ENCODE measurements at places on chromosomes 4 and X.

GRCh38 chrX:7334253-7334935 is 186.4 kb upstream of the PUDP start:
- DNase-seq, result no peak

DNA sequence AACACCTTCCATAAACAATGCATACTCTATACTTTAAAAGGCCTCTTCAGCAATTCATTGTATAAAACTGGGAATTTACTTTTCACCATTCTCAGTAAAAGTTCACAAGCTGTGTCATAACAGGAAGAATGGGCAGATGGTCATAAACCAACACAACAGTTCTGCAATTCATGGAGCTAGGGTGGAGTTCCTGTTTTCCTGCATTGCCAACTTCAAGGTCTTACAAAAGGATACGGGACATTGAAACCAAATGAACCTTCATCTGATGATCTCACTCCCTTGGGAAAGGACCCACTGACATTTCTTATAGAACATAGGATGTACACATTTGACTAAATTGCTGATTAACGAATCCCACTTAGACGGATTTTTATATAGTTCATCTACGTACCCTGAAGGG is 4.1 kb downstream of the KDR start:
- DNase-seq, result no peak

GRCh38 chr4:145494666-145495270 is 13.1 kb downstream of the SMAD1 start:
- DNase-seq, result no peak

DNA sequence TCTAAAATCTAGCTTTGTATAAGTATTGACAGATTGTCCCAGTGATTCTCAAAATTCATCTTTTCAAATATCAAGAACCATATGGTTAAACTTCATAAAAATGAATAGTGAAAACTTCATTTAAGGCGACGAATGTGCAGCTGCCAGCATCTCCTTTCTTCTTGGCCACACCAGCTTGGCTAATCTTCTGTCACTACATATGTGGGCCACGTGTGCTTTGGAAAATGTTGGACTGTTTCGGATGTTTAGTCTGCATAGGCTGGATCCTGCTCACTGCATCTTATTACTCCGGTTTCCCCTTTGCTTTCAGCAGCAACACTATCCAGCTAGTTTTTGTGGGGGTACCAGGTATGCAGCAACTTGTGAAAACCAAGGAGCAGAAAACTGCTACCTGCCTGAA is 221.9 kb downstream of the BMPR1B start:
- DNase-seq, result no peak

GRCh38 chr4:174181827-174182226 is 101.6 kb downstream of the FBXO8 start:
- no peak for DNase-seq

DNA sequence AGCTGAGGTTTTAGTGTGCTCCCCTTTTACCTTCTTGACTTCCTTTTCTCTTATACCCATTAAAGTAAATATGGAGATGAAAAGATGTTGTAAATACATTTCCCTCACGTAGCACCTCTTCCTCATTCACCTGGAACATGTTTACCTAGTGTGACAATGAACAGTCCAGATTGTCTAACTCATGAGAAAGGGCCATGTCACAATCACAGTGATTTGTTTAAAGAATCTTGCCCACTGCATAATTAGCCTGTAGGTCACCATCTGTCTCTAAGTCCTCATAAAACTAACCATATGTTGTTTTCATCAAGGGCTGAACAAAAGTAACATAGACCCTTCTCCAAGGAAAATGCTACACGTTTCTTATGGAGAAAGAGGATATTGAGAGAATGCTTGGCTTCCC is 85.7 kb downstream of the TSPAN5 start:
- DNase-seq, result no peak

DNA sequence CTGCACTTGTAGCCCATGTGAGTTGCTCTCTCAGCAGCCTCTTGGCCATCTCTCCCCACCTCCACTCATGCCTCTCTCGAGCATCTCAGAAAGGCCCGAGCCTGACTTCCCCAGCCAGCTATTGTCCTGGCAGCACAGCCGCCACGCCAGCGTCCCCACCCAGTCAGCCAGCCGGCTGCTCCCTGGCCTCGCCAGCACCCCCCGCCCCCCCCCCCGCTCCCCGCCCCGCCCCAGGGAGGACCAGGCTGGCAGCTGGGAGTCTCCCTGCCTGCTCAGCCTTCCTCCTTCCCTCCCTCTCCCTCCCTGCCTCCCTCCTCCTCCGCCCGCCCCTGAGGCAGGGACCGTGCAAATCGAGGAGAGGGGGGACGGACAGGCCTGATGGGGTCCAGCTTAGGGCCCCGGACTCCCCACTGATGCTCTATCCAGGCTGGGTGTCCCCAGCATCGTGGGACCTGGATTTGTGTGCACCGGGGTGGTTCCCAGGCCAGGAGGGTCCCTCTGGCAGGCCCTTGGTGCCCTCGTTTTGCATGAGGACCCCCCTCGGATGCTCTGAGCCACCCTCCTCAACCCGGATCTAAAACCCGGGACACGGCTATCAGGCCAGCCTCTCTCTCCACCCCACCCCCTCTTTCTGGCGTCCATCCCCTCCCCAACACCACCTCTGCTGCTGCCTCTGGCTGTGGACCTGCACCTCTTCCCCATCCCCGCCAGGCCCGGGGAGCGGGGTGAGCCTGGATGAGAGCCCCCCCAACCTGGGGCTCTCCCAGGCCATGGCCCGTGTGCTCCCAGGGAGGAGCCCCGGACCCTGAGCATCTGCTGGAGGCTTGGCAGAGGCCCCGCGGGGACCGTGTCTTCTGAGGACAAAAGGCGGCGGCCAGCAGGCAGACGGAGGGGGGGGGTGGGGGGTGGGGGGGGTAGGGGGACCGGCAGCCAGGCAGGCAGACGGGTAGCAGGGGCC is at the start of gene GPR173:
Gene GPR173 (plus strand): TSS at position 621 of the 958 bp plus-strand sequence. CDS start 27,833 bp downstream, outside the sequence.
- no peak for DNase-seq

DNA sequence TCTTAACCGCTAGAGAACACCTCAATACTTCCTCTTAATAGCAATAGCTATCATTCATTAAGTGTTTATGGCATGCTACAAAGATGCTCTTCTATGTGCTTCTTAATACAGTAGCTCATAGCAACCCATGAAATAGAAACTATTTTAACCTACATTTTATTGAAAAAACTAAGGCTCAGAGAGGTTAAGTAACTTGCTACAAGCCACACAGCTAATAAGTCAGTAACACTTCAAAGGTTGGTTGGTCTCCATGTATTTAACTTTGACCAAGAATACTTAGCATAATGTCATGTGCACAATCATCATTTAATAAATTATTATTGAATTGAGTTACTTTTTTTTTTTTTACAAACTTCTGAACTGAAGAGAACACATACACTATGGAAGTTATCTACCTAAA is 36.1 kb downstream of the IL13RA1 start:
- DNase-seq, result no peak

GRCh38 chr4:152063621-152064240 is 302.9 kb upstream of the GATB start:
- DNase-seq, result no peak

DNA sequence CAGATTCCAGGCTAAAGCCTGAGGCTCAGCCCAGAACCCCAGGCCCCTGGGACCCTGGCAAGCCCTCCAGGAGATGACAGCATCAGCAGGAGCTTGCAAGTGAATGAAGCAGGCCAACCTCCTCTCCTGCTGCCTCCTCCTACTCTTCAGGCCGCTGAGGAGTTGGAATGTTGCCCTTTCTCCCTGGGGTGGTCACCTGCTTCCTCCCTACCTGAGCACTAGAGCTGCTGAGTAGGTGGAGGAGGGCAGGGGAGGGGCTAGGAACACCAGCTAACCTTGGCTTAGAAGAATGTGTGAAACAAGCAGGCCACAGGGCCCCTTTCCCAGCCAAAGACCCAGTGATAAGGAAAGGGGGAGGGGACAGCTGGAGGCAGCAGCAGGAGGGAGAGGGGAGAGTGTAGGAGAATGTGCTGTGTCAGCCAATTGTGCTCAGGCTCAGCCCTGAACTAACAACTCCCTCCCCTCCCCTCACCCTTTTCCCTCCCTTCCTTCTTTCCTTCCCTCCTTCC is 58.0 kb downstream of the PJA1 start:
- no peak for DNase-seq

DNA sequence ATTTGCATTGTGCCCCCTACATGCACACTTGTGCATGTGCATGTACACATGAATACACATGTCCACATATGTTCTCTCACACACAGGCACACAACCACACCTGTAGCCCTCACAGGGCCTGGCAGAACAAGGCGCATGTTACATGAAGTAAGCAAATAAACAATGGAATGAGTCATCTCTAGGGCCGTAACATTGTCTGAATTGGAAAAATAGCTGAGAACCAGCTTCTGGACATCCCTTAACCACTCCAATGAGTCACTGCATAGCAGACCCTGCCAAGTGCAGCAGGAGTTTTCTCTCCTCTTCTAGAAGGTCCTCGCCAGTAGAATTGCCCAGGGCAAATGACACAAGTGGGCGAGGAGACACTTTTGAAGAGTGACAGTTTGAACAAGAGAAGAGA is 66.1 kb downstream of the MAGEA10 start:
- DNase-seq, result peak; percentile 33

DNA sequence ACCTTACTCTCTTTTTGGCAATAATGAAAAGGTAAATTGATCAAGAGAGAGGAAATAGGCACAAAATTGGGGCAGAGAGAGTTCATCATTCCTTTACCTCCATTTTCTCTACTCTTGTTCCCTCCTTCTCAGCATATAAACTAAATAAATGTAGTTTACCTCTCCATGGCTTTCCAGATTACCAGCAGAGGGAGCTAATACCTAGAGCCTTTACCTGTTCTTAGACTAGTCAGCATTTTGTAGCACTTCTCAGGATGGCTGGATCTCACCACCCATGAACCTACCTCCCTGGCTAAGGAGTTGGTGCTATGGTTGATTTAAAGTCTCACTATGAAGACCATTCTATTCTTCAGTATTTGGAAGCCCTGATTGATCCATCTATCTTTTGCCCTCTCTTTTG is 15.7 kb downstream of the OFD1 start:
- no peak for DNase-seq

Measured in smooth muscle cell of the brain vasculature (primary cell).